Germinal center (tissue), 1 donor: ENCODE measurements at places on chromosomes 7 and 10.

DNA sequence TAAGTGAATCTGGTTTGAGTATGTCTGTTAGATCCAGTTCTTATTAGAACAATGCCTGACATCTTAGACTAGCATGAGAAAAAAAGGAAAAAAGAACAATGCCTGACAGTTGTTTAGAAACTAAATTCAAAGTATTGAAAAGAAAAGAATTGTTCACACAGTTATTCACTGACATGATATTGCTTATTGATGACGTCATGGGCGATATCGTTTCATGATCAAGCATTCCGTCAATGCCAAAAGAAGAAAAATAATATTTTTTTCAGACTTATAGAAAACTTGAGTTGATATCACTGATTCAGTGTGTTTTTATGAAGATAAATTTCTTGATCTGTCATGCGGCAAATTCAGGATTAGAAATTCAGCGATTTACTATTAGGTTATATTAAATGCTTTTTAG lies 196.5 kb upstream of the AGR3 start:
- DNase-seq: no peak

- DNase-seq: peak; percentile 36
These were observed 17.5 kb upstream of the CLIP2 start for GRCh38 chr7:74271742-74272141.

GRCh38 chr7:157462840-157463239 lies 126.0 kb downstream of the DNAJB6 start:
- no peak for DNase-seq

DNA sequence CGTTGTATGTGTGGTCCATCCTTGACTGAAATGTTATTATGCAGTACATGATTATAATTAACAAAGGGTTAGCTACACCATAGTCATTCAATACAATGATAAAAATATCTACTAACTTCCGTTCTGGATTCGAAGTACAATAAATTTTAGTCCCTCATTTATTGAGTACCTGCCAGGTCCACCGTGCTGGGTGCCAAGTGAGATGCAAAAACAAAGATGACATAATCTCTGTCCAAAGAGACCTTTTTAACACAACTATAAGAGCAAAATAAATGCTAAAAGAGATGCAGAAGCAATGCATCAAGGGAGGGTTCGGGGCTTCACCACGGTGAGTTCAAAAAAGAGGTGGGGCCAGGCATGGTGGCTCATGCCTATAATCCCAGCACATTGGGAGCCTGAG lies 33.1 kb downstream of the LAMB1 start:
- DNase-seq: no peak

DNA sequence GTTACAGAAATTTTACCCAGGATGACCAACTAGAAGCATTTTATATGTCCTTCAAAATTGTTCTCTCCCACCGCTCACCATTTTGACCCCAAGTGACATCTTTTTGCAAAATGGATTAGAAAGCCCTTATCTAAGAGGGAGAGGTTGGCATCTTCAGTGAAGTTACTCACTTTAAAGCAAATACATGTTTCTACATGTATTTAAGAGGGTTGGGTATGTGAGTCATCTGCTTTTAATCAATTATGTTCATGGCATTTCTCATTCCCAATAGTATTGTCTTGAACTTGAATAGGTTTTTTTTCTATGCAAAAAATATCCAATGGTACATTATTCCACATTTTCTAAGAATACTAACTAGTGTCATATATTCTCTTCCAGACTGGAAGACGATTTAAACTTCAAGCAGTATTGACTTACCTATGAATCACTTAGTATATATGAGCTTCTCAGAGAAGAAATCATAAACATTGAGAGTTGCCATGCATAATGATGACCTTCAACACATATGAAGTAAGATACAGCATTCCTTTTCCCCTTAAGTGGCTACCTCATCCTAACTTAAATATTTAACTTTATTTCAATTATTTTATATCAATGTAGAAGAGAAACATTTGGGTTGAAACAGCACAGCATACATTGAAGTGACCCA lies 132.8 kb downstream of the POLR1F start:
- DNase-seq: no peak

DNA sequence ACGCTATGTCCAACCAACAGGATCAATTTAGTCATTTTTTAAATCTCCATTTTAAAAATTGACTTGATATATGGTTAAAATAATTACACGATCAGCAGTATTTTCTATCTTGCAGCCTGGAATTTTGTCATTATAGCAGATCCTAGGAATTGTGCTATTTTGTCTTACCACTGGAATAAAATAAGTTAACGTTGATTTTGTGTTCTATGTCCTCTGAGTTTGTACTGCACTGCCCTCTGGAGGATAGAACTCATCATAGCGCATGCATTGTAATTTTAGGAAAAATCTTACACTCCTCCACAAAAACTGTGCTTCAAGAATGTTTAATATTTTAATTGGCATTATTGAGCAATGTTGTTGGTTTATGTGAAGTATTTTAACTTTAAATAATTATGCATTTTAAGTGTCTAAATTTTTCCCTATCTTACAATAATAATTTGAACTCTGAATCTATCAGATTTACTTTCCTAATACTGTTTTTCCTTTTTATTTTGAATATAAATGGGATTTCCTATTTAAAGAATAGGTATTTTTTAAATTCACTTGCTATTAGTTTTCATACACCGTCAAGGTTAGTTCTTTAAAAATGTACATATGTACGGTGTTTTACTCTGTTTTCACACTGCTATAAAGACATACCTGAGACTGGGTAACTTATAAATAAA lies 220.1 kb downstream of the PPP1R3A start:
- no peak for DNase-seq

GRCh38 chr7:150368884-150369747 lies 494 bp downstream of the REPIN1 start:
- DNase-seq: peak; percentile 69

- DNase-seq: no peak
These were observed 394.0 kb downstream of the THSD7A start for GRCh38 chr7:11437994-11438393.
